ENCODE measurements at places on chromosomes 5 and 9.

GRCh38 chr5:18745988-18746615 lies 1111.8 kb downstream of the TAF11L14 start:
- DNase-seq, result no peak

GRCh38 chr5:74864823-74865222 lies 1.4 kb downstream of the FAM169A start:
- no peak for DNase-seq

DNA sequence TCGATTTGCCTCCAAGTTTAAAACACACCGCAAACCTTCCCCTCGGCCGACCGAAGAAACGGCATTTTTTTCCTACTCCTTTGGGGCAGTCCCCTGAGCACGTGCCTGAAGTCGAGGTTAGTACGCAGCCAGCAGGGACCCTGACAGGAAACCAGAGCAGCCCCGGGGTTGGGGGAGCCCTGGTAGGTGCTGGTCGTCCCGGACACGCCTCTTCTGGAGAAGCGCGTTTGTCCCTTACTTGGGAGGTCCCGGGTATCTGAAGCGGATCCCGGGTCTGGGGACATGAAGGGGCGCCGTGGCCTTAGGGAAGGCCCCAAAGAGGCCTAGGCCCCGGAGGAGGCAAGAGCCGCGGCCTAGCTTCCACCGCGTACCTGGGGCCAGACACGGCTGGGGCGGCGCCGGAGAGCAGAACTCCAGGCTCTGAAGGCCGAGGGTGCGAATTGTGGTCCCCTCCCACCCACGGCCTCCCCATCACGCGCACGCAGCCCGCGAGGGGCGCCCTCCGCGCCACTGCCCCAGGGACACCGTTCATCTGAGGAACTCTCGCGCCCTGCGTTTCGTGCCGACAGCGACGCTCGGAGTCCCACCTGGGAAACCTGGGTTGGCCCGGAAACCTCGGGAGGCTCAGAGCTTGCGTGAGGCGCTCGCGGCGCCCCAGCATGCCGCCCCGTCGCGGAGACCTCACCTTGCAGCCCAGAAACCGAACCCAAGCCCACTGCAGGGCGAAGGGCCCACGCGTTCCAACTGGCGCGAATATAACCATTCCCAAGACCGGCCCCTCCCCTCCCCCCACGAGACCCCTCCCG lies 10.4 kb downstream of the OTP start:
- DNase-seq, result no peak

DNA sequence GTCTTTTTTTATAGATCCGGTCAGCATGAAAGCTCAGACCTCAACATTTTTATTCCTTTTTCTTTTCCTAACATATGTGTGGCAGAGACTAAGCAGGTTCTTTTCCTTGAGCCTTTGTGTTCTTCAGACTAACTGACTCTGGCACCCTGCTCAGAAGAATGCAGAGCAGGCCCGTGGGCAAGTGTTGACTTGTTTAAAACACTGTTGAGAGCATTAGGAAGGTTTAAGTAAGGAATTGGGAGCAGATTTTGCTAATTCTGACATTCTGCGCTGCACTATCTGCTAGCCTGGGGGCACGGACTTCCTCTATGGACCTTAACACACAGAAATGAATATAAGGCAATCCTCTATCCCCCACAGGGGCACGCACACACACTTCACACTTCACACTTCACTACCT lies 182.5 kb upstream of the PIK3R1 start:
- no peak for DNase-seq

GRCh38 chr9:10612641-10613398 lies at the start of gene PTPRD:
Gene PTPRD (minus strand): TSS chr9:10613002.
- DNase-seq, result peak; percentile 2

GRCh38 chr5:99331061-99331460 lies 402.3 kb upstream of the CHD1 start:
- DNase-seq, result no peak

DNA sequence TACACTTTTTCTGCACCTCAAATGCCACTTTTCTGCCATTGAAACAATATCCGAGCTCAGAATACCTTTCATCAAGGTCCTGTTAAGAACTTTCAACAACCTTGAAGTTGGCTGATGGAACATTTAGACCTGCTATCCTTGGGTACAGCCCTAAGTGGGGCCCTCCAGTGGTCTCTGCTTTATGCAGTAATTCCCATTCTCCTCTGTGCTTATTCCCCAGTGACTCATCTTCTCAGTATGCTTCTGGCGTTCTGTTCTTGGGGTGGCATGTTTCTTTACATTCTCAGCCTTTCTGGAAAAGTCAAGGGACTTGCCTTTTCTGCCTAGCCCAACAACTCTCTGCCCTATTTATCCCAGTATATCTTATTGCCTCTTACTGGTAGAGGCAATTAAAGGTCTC lies 7.1 kb downstream of the ANP32B start:
- DNase-seq, result peak; percentile 57

DNA sequence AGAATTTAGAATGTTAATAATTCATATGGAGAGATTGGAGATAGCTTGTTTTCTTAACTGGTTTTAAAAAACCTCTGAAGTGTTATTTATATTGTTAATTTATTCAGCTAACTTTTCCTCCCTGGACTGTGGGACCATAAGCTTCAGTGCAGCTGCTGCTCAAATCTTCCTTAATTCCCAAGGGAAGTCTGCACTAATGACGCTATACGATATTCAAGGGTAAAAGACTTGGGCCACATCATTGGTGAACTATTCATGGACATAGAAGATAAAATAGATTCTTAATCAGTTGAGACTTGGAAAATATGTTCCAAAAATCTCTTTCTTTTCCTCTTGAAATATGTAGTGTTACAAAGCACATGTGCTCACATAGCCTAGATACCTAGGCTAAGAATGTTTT lies 31.1 kb upstream of the GAS1 start:
- DNase-seq, result no peak

DNA sequence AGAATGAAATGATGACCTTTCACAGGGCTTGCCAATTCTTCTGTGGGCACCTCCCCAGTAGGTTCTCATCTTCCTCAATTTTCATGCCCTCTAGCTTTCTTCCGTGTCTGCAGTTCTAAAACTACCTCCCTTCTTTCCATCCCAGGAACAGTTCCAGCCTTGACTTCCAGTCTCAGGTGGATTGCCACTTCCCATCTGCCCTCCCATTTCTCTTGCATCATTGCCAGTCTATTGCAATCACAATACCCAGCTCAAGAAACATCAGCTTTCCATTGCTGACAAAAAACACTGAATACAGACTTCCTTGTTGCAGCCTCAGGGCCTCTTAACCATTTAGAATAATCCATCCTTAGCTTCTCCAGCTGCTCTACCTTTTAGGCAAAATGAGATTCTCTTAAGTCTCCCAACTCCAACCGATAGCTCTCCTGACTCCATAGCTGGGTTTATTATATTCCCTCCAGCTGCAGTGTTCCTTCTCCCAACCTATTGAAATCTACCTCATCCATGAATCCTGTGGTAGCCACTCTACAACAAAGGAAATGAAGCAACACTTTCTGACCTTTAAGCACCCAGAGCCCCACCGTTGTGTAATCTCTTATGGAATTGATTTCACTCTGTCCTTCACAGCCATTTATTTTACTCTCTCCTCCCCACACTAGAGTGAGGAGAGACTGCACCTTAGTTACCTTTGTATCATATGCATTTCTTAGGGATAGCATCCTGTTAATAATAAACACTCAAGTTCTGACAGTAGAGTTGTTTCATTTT lies 75.6 kb upstream of the PCA3 start:
- DNase-seq, result no peak

DNA sequence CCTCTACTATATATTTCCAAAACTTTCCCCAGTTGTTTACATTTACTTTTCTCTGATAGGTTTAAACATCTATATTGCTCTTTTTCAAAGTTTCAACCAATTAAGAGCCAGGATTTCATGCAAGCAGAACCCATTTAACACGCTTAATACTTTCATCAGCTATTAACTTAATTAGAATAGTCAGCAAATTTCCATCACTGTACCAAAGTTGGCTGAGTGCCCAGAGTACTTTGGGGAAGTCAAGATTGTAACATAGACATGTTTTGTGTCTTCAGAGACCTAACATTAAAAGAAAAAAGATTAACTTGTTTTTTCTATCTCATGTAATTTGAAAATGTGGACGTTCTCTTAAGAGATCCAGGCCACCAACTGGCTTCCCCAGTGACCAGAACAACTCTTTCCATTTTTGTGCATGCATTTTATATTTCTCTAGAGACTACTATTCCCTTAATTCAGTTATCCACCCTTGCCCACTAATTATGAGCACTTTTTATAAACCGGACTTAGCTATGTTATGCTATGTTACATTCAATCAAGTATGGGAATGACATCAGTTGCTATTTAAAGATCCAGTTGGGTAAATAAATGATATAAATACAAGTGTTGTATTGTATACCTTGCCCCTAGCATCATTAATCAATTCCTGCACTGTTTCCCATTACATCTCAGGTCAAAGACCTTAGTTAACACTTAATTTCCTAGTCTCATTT lies 478.1 kb upstream of the NMUR2 start:
- DNase-seq, result no peak

DNA sequence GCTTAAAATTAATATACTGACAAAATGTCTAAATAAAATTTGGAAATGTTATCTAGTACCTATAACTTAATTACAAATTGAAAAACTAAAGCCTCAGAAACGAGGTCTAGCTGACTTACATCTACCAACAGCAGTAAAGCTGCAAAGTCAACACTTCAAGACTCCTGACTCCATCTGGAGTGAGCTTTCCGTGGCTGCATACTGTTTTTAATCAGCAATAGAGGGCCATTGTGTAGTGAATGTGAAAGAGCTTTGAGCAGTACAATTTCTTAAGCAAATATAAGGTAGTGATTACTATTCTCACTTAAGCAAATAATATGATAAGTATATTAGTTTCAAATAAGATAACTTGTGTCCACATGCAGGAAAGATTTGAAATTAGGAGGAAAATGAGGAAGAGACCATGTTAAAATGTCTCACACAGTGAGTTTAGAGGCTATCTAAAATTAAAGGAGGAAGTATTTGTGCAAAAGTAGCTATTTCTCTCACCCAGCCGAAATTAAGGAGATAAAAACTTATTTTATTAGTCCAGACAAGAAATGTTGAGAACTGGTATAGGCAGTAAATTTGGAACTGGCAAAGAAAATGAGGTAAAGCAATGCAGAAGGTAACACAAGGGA lies 6.4 kb downstream of the SPINK6 start:
- no peak for DNase-seq

GRCh38 chr5:159262859-159263568 lies at the start of gene UBLCP1:
Gene UBLCP1 (plus strand): TSS chr5:159263290. CDS start chr5:159268916, 5,626 bp downstream.
- no peak for DNase-seq

DNA sequence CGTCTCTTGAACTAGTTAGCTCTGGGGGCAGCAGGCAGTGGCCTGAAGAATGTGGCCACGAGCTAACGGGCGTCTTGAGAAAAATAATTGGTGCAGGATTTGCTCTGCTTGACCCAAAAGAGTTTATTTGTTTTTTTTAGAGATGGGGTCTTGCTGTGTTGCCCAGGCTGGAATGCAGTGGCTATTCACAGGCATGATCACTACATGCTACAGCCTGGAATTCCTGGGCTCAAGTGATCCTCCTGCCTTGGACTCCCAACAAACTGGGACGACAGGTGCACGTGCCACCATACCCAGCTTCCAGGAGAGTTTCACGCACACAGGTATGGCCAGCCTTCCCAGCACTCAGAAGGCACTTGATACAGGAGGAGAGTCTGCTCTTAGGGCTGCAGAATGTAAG lies 203.8 kb downstream of the MLLT3 start:
- no peak for DNase-seq

- DNase-seq, result peak; percentile 64
These were observed 54.4 kb downstream of the ANKH start for GRCh38 chr5:14816999-14817761.

DNA sequence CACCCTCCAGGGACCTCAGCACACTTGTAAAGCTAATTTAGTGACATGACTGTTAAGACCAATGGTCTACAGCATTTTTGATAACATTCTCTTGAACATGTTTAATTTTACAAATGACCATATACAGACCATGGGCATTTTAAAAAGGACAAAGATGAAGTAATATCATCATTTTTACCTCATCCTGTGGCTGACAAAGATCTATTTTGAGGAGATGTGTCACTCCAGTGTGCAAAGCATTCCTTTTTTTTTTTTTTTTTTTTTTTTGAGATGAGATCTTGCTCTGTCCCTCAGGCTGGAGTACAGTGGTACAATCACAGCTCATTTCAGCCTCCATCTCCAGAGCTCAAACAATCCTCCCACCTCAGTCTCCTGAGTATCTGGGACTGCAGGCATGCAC lies 118.2 kb upstream of the TBC1D2 start:
- no peak for DNase-seq

DNA sequence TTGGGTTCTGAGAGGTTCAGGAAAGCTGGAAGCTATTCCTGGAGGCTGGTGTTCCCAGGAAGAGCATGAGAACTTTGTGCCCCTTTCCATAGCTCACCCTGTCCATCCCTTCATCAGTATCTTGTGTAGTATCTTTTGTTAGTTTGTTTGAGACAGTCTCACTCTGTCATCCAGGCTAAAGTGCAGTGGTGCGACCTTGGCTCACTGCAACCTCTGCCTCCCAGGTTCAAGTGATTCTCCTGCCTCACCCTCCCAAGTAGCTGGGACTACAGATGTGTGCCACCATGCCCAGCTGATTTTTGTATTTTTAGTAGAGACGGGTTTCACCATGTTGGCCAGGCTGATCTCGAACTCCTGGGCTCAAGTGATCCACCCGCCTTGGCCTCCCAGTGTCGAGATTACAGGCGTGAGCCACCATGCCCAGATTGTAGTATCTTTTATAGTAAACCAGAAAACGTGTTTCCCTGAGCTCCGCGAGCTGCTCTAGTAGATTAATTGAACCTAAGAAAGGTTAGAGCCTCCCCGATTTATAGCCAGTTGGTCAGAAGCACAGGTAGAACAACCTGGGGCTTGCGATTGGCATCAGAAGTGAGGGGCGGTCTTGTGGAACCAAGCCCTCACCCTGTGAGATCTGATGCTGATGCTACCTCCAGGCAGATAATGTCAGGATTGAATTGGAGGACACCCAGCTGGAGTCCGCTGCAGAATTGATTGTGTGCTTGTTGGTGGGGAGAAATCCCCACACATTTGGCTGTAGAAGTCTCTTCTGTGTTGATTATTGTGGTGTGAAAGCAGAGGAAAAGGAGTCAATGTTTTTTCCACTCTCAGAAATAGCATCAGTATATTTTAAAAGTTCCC lies 32.3 kb downstream of the ATP6V0E1 start:
- DNase-seq, result no peak

DNA sequence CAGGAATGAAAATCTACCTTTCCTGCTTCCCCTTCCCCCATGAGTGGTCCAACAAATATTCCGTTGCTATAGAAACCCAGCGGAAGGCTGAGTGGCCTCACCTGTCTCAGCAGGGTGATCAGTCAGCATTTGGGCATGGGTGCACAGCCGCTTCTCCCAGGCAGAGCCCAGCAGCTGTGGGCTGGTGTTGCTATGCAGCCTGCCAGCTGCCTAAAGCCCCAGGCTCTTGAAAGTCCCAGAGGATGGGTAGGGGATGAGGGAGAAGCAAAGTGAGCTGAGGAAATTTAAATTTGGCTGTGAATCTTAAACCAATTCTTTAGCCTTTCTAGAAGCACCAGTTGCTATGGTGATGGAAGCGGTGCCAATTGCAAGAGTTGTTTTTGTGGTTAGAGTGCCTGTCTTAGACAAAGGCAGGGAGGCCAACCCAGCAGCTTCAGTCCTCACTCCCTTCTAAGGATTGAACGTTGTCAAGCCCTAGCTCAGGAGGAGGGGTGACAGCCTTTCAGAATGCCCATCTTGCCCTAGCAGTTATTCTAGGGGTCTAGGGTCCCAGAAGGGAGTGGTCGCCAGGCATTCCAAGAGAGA lies 151.5 kb upstream of the PITX1 start:
- no peak for DNase-seq
